SIG-M5 (cell line): ENCODE measurements at places on chromosomes 13 and 19.

DNA sequence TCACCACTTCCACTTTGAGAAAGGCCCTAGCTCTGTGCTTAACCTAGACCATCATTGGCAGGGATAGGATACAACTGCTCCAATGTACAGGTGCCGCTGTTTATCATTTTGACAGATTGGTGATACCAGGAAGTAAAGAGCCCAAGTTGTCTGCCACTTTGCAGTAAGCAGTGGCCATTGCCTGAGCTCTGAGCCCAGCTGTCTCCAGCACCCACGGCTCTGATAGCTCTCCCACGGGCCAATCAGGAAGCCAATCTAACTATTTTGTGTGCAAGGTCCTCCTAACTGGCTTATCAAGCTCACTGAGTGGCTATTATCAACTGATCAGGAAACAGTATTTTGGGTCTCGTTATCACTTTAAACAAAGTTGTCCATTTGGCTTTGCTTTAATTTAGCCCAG lies 181.1 kb downstream of the DCT start:
- DNase-seq = no peak

- no peak for DNase-seq
Observed at GRCh38 chr13:110105136-110105535, 201.8 kb downstream of the COL4A1 start.

DNA sequence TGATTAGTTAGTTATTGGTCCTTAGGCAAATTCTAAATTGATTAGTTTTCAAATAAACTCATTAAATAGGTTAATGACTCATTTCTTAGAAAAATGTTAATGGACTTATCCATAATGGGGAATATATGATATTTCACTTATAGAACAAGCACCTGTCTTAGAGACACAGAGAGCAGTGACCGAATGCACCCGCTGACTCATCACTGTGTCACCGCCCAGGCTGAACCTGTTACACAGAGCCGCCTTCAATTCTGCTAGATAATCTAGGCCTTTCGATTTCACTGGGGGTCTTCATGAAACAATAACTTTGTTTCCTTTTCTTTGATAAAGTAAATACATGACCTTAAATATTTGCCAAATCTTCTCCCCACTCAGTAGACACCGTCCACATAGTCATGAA lies 13.1 kb downstream of the IRS2 start:
- DNase-seq = no peak

- no peak for DNase-seq
Observed at GRCh38 chr13:23876265-23876664, 12.9 kb downstream of the MIPEP start.

GRCh38 chr19:49328741-49329140 lies 3.8 kb upstream of the SLC6A16 start:
- no peak for DNase-seq

- no peak for DNase-seq
Observed at GRCh38 chr13:112634102-112634501, 46.1 kb upstream of the TUBGCP3 start.

GRCh38 chr13:32850316-32851052 lies 165.7 kb upstream of the KL start:
- DNase-seq = no peak

GRCh38 chr19:55259540-55260210 lies 858 bp upstream of the PPP6R1 start:
- DNase-seq = no peak

DNA sequence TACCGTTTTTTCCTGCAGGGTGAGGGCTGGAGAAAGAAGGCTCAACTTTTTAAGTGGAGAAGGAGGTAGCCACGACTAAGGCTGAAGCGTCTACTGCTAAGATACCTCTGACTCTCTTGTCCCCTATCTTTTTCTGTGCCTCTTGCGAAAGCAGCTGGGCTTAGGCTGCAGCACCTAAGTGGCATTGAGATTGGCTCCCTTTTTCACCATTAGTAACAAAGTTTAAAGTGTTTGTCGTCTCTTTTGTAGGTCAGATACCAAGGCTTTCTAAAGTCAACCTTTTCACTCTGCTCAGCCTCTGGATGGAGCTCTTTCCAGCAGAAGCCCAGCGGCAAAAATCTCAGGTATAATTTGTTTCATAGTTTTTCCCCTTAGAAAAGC lies 887 bp downstream of the CDADC1 start:
- DNase-seq = no peak

DNA sequence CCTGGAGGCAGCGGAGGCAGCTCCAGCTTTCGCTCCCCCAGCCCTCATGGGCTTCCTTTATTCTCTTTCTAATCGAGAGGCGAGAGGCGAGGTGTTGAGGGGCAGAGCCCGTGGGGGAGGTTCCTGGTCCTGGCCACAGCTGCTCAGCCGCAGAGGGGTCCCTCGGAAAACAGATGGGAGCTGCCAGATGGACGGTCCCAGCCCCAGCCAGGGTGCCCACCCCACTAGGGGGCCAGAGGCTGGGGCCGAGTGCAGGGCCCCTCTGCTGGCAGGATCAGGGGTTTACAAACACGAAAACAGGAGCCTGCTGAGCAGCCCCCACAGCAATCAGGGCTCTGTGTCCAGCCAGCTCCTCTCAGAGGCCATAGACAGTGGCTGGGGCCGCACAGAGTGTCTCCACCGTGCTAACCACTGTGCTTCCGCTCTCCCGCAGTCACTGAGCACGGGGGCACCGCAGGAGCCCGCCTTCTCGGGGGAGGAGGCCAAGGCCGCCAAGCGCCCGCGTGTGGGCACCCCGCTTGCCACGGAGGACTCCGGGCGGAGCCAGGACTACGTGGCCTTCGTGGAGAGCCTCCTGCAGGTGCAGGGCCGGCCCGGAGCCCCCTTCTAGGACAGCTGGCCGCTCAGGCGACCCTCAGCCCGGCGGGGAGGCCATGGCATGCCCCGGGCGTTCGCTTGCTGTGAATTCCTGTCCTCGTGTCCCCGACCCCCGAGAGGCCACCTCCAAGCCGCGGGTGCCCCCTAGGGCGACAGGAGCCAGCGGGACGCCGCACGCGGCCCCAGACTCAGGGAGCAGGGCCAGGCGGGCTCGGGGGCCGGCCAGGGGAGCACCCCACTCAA lies 182.2 kb downstream of the KDM4B start:
- DNase-seq = no peak

DNA sequence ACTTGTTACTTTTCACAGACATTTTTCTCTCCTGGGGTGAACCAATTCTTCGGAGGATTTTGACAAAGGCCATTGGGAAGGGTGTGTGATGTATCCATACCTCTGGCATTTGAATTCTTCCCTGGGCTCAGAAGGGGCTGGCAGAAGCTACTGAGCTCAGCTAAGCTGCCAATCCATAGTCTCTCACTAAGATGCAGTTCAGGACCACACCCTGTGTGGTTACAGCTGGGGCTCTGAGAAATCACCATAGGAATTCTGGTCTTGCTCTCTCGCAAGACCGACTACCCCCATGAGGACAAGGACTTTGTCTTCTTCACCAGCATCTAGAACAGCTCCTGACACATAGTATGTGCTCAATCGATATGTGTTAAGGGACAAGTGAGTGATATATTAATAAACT lies 6.0 kb downstream of the C13orf42 start:
- DNase-seq = no peak

DNA sequence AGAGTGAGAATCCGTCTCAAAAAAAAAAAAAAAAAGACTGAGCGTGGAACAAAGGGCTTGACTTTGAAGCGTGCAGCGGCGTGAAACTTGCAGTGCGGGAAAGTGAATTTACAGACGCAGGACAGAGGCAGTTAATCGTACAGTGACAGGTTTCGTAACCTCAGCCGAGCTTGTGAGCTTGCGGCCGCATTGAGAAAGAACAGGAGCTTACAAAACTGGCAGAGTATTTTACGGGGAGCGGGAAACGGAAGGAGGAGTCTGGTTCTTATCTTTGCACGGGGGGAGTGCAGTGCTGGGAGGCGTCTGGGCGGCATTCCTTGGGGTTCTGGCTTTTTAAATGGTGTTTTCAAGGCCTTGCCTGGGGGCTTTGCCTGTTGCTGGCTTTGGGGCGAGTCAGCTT lies 6.0 kb upstream of the BSG start:
- DNase-seq = peak; percentile 92

GRCh38 chr13:102586615-102587014 lies 10.2 kb upstream of the TPP2 start:
- no peak for DNase-seq

DNA sequence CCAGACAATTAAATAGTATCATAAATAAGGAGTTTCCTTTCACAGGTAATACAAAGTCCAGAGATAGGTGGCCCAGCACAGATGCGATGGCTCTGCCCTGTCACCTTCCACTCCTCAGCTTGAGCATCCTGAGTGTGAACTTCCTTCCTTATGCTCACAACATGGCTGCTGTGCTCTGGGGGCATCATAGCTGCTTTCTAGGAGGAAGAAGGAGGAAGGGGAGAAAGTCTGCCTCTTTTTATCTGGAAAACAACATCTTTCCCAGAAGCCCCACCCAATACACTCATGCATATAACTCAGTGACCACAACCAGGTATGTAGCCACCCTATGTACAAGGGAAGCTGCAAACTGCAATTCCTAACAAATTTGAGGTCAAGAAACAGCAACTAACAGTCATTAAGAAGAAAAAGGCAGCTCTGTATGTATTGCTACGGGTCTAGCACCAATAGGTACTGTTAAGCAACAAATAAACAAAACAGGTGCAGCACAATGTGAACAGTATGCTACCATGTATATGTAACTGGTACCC lies 201.2 kb upstream of the UBL3 start:
- no peak for DNase-seq

- DNase-seq = no peak
Observed at GRCh38 chr19:295687-296370, 4.6 kb upstream of the PLPP2 start.
